ENCODE measurements at places on chromosomes 7 and 10.

DNA sequence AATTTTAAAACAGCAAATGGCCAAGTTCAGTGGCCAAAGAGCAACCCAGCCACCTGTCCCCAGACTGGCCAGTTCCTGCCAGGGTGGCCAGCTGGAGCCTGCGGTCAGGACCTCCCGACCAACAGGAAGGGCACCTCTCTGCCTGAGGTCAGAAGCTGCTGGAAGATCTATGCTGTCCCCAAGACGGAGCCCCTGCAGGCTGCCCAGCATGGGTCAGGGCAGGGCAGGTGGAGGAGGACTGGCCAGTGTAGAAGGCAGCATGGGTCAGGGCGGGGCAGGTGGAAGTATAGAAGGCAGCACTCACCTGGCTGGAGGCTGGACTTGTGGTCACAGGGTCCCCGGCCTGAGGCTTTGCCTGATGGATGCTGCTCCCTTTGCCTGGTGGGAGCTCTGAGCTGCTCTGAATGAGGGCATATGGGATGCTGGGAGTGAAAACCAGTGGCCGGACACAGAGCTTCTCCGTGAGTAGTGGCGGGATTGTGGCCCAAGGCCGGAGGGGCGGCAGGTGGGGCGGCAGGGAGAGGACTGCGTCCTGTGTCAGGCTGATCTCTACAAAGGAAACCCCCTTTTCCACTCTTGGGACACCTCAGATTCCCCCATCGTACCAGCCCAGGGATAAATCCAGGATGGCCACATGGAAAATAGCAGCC lies 229.2 kb downstream of the TCERG1L start:
- DNase-seq: no peak

DNA sequence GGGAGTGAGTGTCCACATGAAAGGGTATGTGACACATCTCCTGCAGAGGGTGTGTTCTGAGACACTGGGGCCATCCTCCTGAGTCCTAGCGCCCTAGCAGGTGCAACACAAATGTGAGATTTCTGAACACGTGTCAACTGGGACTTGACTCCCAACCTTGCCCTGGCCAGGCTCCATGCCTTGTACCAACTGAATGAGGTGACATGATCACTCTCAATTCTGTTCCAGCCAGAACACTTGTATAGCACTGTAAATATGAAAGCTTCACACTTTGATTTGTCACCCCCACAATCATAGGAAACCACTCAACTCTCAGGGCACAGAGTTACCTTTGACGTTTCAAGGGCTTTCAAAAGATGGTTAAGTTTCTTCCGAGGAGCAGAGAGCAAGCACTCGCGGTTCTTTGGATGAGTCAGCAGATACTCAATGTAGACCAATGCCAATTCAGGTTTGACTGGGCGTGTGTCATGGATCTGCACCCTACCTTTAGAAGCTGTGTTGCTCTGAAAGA lies 48.6 kb downstream of the NCAPG2 start:
- DNase-seq: no peak

DNA sequence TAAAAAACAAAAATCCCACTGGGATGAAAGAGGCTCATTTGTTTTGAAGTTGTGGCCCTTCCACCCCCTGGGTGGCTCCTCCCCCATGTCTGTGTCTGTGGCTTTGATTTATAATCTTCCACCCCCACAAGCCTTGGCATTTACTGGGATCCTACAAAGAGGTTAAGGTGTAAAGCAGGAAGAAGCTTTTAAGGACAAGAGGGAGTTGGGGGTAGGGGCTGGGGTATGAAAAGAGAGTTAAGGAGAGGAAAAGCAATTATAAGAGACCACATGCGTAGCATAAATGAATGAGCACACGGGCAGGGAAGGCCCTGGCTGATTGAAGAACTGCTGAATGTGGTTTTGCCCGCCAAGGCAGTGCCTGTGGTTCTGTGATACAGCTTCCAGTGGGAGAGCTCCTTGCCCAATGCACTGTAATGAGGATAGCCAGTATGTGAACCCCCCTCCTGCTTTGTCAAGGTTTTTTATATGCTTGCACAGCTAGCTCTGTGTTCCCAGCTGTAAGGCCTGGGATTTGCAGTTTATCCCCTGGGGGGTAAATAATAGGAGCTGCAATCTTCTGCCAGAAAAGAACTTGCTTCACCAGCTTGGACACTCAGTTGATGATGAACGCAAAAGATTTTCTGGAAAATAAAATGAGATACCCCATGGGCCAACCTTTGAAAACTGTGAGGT lies 34.7 kb upstream of the KMT2E start:
- DNase-seq: no peak

GRCh38 chr7:138282997-138283396 lies 177.1 kb upstream of the TRIM24 start:
- DNase-seq: no peak

DNA sequence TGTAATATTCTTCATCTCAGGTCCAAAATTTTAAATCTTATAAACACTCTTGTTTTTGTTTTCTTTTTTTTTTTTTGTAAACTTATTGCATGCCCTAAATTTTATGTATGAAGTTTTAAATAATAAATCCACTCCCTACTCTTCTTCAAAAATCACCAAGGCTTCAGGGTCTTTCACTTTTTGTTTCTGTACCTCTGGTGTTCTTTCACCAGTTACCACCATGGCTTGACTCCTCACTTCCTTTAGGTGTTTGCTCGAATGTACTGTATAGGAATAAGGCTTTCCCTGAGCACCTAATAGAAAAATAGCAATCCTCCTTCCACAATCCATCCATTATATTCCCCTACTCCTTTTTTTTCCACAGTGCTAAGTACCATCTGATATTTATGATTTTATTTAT lies 962.8 kb upstream of the POT1 start:
- DNase-seq: no peak

DNA sequence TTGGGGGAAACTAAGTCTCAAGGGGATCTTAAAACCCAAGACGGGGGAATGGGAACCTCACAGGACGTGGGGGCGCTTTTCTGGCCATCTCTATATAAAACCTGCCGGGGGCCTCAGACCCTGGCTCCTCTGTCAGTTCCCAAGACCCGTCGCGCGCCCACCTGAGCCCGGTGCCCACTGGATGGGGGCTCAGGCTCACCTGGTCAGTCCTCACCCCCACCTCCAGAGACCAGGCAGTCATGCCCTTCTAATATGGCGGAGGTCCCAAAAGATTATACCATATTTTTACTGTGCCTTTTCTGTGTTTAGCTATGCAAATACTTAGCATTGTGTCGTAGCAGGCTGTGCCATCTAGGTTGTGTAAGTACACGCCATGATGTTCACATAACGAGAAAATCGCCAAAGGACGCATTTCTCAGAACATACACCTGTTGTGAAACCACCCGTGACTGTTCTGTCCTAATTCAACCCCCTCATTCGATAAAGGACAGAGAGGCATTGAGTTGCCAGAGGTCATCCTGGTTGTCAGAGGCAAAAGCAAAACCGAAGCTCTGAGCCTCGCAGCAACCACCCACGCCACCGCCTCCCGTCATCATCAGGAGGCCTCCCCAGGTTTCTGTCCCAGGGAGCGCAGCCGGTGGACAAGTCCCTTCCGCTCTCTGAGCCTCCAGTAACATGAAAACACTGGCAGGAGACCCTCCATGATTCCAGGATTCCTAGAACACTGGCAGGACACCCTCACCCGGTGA lies 28.9 kb downstream of the OAT start:
- DNase-seq: no peak

GRCh38 chr10:124388823-124389612 lies 29.7 kb downstream of the OAT start:
- peak; percentile 98 for DNase-seq

DNA sequence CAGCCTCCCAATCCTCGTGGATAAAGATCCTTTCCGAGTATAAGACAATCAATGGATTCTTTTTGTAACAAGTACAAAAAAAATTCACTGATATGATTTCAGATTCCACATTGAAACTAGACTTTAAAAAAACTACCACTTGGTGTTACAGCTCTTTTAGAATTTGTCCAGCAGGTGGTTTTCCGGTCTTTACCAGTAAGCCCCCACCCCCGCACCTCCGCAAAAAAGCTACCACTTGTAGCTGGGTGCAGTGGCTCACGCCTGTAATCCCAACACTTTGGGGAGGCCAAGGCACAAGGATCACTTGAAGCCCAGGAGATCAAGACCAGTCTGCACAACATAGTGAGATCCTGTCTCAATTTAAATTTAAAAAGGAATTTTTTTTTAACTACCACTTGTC lies 19.8 kb downstream of the IGF2BP3 start:
- DNase-seq: no peak

DNA sequence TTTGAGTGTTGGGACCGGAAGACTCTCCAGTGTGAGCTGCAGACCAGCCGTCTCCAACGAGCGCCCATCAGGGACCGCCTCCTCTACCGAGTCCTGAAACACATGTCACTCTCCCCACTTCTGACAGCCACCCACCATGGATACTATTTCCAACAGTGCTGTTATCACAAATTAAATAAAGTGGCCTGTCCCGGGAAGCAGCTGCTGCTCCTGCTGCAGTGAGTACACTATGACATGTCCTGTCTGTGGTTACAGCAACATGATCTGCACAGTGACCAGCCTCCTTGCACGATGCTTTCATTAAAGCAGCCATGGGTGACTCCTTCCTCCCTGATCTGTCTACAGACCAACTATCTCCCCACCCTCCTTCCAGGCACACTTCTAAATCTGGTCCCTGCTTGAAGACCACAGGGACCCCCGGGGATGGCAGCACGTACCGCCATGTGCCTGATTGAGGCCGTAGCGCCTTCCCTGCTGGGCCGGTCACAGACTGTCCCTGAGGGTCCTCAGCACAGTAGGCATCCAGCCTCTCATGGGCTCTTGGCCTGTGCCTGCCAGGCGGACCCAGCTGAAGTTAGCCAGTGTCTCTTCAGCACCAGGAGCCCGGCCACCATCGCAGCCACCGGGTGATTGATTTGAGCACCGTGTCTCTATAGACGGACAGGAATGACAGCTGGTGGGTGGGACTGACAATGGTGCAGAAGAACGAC lies 58.8 kb downstream of the TCERG1L start:
- DNase-seq: no peak

- DNase-seq: no peak
These were observed 73.1 kb upstream of the HPS1 start for GRCh38 chr10:98519841-98520240.

- DNase-seq: no peak
These were observed 29.6 kb upstream of the AKR1C2 start for GRCh38 chr10:5033061-5033778.

DNA sequence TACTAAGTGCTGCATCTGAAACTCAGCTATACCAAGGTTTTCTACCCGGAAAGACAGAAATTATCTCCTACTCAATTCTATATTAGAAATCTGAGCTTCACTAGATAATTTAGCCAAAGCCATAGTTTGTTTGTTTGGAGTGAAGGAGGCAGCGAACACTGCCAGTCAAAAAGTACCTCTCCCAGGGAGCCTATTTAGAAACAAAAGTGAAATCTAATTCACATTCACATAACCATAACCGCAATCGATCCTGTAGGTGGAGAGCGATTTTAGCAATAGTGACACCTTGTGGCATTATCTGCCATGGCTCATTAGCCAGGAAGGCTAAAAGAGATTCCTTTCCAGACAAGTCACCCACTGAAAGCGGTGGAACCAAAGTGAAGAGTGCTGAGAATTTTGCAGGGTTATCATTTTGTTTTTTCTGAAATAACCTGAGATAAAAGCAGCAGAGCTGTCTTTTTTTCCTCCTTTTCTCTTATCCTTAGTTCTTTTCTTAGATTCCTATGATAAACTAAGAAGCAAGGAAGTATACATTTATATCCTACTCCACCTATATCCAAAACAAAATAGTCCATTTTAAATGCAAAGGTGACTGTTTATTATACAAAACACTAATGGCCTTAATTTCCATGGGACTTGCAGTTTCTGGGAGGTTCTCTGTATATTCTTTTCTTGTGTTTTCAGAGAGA lies 83.7 kb upstream of the BET1 start:
- DNase-seq: peak; percentile 63

DNA sequence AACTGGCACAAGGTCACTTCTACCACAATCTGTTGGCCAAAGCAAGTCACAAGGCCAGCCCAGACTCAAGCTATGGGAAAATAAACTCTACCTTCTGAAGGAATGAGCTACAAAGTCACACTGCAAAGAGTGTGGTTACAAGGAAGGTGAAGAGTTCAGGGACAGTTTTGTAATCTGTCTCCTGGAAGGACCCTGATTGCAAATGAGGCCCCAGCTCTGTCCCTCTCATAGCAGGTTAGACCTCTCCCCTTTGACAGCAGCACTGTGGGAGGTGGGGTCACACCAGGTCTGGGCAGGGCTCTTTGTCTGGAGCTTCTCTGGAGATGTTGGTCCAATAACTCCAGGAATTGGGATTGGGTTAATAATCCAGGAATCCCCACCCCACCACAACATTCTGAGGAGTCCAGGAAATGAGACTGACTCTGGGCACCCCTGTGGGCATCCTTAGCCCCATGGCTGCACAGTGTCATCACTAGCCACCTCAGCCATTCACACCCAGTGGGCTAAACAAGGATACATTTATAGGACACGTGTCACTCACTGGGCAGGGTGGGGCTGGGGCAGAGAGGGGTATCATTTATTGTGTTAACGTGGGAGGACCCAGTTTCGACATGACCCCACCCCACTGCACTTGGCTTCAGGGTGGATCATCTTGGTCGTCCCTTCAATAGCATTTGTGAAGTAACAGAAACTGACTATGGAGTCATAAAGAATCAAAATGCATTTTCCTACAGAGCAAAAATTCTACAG lies 23.7 kb upstream of the C10orf105 start:
- no peak for DNase-seq

DNA sequence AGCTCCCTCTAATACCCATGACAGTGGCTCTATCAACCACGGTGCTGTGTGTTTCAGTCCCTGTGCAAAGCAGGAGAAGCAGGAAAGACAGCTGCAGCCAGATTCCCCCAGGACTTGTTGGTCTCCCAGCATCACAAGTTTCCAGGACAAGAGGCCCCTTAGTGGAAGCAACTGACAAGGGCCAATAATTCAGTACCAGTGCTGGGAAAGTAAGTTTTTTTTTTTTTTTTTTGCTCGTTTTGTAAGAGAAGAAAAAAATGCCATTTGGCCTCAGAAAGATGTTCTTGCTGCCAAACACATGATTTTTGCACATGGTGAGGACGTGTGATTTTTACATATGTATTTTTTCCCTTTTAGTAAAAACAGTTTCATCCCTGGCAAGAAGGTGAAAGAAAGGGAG lies 284.2 kb upstream of the ZMIZ1 start:
- DNase-seq: no peak

GRCh38 chr7:101537205-101537604 lies 91.9 kb downstream of the MYL10 start:
- DNase-seq: no peak

GRCh38 chr10:123166618-123167017 lies 12.4 kb downstream of the BUB3 start:
- no peak for DNase-seq

DNA sequence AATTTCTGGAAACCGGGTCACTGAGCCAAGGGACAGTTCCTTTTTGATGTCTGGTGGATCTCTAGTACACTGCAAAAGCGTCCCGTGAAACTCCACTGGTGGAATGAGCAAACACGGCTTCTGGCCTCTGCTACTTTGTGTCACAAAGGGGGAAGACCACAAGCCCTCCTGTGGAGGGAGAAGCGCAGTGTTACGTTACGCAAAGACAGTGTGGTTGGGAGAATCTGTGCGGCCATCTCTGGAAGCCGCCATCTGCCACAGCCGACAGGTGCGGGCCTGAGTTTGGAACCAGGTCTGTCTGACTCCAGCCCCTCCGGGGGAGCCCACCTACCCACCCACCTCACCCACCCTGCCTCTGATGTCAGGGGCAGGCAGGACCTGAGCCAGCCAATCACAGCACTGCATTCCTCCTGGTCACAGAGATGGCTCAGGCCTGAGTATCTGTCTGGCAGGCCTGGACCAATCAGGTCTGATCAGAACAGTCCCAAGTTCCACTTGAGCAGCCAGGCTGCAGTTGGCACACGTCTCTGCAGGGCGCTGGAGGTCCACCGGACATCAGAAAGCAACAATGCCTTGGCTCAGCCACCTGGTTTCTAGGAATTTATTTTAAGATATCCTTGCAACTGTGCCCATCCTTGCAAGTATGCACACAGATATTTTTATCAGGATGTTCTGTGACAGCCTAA lies 3.0 kb upstream of the CYP2W1 start:
- DNase-seq: no peak
